Occipital lobe (tissue), 3 donors: ENCODE measurements at places on chromosomes 2 and 18. TPM values are rescaled to one million over a fixed set of nuclear protein-coding genes. Genes with fewer than 3 reads are reported as not detected.

- DNase-seq, result no peak
Measured at GRCh38 chr2:60355849-60356261, 197.6 kb downstream of the BCL11A start.

- no peak for DNase-seq
Measured at GRCh38 chr2:199202964-199203363, 254.8 kb downstream of the SATB2 start.

Gene SCG2
- 52.9 TPM for total RNA-seq

DNA sequence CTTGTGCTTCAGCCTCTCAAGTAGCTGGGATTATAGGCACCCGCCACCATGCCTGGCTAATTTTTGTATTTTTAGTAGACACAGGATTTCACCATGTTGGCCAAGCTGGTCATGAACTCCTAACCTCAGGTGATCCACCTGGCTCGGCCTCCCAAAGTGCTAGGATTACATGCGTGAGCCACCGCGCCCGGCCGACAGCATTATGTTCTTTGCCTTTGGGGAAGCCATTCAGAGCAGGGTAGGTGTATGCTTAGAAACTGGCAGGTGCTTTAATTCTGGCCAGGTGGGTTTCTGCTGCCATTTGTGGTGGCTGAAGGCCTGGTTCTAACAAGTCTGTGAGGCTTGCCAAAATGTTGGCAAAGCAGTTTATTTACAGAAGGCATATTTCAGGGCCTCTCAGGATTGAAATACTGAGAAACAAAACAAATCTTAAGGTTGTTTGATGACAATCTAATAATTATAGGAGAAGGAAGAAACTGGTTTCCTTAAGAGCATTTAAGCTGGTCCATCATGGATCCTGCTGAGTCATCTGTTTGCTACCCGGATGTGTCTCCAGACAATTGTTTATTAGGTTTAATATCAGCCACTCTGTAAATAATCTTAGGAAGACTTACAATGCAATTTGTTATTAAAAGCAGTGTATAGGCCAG, 16.0 kb downstream of the SLC20A1 start:
- DNase-seq, result no peak

- no peak for DNase-seq
Measured at GRCh38 chr2:6077585-6077984, 385.4 kb downstream of the SOX11 start.

GRCh38 chr2:28802975-28803429, 7.6 kb upstream of the SPDYA start:
- DNase-seq, result no peak

- no peak for DNase-seq
Measured at GRCh38 chr18:49588971-49589370, 27.1 kb downstream of the LIPG start.

Gene C2orf78
- not detected for total RNA-seq

DNA sequence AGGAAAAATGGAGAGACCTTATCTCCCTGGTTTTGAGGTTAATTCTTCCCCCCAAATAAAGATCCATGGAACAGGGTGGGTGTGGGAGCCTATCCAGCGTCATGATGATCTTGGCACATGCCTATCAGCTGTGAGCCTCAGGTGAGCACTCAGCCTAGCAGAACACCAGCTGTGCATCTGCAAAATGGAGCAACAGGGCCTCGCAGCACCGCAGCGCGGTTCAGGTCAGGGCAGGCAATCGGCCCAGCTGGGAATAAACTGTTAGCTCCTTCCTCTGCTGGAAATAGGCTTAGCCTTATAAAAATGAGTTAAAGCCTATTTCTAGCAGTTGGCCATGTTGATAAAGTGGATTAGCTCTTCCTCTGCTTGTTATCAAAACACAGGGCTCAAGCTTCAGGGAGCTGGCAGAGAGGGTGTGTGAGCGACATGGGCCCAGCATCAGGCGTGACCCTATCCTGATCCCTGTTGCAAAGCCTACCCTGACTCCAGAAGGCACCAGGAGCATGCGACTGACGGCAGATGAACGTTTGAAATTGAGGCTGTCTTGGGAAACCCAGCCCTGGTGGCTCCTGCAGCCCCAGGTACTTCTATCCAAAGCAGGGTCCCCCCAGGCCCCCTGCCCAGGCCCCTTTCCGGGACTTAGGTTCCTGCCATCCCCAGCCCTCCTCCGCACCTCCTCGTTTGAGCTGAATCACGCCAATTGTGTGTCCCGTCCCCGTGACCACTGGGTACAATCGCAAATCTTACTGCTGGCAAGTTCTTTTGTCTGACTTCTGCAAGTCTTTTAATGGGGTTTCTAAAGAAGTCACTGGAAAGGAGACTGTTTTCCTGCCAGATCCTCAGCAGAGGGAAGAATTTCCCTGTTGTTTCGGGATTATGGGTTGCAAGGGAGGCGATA, 35.4 kb downstream of the ARHGEF4 start:
- DNase-seq, result no peak

DNA sequence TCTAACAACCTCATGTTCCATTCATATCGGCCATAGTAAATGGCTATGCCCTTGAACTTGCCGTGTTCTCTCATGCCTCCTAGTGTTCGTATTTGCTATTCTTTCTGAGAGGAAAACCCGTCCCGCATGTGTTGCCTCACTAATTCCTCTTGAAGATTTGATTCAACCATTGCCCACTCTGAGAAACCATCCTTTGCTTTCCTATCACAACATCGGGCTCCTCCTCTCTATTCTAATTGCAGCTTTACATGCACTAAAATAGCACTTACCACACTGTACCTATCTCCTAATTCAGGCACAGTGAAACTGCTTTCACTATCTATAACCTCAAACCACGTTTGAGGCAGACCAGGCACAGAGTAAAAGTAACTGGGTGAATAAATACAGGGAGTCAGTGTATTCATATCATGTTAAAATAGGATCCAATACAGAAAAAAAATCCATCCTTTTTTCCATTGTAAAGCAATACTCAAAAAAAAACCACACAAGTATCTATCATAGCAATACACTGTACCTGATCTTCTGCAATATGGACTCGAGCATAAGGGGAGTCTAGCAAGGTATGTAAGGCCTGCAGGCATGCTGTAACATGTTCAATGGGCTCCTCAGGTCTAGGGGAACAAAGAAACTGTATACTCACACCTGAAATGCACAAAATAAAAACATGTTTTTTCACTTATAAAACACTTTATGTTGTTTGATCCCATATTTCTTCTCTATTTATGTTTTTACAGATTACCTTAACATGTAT, 39.0 kb upstream of the STRN start:
- DNase-seq, result no peak

- DNase-seq, result no peak
Measured at GRCh38 chr18:54769526-54770464, 58.5 kb upstream of the RAB27B start.

- no peak for DNase-seq
Measured at GRCh38 chr2:237383991-237384671, 29.8 kb downstream of the COL6A3 start.

DNA sequence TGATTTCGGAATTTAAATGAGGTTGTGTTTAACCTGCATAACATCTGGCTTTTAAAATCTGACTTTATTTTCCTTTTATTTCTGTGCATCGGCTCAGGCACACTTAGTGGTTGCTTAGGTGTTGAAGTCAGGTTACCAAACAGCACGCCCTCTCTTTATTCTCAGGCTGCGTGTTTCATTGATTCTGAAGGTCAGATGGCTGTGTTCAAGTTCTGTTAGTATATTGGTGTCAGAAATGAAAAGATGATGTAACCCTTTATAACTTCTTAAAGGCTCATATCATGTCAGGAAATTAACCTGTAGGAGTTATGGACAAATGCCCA, 246.5 kb downstream of the LDLRAD4 start:
- no peak for DNase-seq

Gene NTSR2
- 0.31 TPM for total RNA-seq

Gene PLEK
- 3.0 TPM for total RNA-seq

DNA sequence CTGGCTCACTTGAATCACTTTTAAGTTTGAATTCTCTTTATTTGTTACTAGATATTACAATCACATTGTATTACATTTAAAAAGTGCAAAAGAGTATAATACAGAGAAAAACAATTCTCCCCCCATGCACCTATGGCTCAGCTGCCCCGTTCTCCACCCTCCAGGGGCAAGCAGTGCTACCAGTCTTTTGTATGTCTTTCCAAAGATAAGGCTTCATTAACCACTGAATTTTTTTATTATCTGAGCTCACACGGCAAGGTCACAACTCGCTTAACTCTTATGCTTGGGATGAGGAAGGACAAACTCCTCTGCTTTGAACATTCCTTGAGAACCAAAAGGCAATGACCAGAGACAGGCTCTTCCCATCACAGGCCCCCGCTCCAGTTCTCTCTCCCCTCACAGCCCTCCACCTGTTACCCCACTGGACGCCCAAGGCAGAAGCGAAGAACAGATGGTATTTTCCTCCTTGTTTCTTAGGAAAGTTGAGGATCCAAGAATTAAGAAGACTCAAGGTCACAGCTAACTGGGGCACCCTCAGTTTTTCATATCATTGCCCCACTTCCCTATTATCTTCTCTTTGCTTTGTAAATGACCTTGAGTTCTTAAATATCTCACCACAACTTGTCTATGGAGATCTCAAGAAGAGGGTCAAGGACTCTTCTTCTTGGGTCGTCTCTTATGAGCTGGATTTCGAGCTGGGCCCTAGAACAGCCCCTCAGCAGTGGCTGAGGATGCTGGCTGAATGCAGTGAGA, 30.1 kb downstream of the SH2D6 start:
- no peak for DNase-seq

Gene ZNF385B
- total RNA-seq, result 18.4 TPM

Gene IL1RL2
- total RNA-seq, result 0.47 TPM

GRCh38 chr2:212052412-212053159, 486.0 kb downstream of the ERBB4 start:
- DNase-seq, result no peak

- DNase-seq, result no peak
Measured at GRCh38 chr18:31045599-31045998, 3.1 kb upstream of the DSC3 start.

DNA sequence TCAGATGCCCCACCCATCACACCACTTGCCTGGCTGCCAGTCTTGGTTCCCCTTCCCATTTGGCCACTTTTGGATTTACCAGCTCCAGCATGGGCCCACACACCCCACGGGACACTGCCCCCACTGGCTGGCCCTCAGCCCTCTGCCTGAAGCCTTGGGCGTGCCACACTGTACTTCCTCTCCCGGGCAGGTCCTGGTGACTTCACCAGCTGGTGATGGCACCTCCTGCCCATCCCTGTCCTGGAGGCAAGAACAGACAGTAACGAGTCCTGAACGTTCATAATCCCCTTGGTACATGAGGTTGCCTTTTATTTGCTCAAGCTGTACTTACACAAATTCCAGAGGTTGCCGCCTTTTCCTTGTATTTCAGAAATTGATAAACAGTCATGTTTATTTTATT, 81.1 kb downstream of the TMEM17 start:
- no peak for DNase-seq

DNA sequence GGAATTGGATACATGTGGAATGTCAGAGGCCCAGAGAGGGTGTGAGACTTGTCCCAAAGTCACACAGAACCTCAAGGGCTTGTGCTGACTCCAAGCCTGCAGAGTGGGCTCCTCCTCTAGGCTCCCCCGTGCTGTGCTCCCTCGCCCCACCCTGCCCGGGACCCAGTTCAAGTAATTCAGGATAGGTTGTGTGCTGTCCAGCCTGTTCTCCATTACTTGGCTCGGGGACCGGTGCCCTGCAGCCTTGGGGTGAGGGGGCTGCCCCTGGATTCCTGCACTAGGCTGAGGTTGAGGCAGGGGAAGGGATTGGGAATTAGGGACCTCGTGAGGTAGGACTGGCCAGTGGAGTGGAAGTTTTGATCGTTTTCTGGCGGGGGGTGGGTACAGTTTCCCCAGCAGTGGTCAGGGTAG, 2.8 kb downstream of the CTDSP1 start:
- DNase-seq, result no peak

DNA sequence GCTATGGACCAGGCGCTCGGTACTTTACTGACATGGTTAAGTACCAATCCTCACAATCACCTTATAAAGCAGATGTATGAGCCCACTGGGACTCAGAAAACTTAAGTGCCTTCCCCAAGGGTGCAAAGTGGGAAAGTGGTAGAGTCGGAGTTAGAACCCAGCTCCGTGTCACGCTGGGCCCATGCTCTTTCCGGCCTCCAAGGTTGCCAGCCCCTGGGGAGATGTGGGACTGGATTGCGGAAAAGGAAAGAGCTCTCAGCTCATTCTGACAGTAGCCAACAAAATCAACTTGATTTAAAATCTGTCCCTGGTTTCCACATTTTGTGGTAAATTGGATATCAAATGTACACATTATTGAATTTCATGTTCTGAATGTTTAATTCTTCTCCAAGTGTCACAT, 403.8 kb downstream of the DCDC2C start:
- no peak for DNase-seq

Gene ALLC
- not detected for total RNA-seq

Gene FOXI3
- 0.47 TPM for total RNA-seq

DNA sequence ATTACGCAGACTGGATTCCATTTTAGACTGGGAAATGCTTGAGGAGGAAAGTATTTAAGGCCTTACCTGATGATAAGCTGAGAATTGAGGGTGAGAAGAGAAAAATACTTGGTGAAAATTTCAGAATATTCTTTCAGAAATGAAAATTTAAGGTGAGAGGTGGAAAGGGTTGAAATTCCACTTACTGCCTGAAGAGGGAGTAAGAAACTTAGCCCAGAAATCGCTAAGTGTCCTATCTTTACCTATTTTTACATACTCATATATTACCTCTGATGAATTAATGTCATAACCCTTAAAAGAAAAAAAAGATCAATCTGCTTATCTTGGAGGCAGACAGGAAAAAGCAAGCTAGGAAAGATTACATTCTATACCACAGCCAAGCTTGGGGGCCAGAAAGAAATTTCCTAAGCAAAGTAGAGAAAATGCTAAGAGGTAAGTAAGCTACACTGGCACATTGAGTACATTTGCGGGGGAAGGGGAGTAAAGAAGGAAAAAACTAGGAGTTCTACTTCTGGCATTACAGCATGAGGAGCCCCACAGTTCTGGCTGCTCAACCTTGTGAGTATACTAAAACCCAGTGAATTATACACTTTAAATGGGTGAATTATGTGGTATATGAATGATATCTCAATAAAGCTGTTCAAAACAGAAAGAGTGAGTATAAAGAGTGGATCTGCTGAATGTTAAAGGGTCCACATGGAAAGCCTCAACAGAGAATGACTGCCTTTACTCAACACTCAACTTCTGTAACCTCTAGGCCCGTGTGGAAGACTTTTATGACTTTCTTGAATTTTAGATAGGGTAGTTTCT, 33.8 kb downstream of the SMC6 start:
- no peak for DNase-seq

DNA sequence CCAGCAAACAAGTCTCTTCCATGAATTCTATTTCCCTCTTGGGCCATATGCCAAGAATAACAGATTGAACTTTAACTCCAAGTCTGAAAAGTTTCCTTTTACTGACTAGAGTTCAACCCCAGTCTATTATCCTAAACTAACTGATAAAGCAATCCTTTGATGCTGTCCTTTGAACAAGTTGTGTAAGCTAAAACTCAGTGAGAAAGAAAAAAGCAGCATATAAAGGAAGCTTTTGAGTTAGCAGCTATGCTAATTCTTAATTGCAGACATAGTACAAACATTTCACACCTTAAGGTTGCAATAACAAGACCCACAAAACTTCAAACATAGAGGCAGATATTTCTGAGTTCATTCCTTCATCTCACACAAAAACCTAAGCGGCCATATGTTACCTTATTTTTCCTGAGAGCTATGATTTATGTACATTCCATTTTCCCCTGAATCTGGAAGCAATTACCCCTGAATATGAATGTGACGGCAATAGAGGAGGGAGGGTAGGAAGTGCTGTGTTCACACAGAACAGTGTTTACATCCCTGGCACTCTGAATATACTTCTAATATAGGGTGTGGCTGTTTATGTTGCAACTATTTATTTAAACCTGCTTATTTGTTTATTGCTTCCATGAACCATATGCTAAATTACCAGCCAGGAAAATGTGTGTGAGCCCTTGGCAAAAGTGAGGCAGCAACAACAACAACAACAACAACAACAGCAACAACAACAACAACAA, 180.6 kb downstream of the IRS1 start:
- no peak for DNase-seq

Gene DNAJC27
- 14.3 TPM for total RNA-seq

Gene ANKRD62
- total RNA-seq, result 0.16 TPM
